LNCaP clone FGC (cell line): ENCODE measurements at places on chromosomes 3 and 15.

DNA sequence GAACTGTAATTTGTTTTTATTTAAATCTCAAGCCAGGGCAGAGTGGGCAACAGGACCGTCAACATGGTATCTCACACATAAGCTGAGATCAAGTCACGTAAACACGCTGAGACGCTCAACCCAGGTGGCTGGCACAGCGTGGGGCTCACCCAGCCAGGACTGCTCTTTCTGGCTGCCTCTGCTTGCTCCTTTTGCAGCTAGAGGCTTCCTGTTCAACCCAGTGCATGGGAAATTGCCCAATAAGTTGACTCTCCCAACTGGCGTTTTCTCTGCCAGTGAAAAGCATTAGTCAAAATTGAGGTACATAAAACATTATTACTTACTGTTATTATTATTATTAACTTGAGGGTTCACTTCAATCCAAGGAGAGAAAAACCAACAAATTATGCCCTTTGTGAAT, 398.1 kb downstream of the NR2F2 start:
- DNase-seq, result no peak

DNA sequence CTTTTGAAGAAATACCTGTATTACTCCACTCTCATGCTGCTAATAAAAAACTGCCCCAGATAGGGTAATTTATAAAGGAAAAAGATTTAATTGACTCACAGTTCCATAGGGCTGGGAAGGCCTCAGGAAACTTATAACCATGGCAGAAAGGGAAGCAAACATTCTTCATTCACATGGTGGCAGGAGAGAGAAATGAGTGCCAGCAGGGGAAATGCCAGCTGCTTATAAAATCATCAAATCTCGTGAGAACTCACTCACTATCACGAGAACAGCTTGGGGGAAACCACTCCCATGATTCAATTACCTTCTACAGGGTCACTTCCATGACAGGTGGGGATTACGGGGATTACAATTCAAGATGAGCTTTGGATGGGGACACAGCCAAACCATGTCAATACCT, 18.7 kb downstream of the MFSD1 start:
- DNase-seq, result no peak

GRCh38 chr15:26945046-26945445, 25.9 kb upstream of the GABRG3 start:
- no peak for DNase-seq

DNA sequence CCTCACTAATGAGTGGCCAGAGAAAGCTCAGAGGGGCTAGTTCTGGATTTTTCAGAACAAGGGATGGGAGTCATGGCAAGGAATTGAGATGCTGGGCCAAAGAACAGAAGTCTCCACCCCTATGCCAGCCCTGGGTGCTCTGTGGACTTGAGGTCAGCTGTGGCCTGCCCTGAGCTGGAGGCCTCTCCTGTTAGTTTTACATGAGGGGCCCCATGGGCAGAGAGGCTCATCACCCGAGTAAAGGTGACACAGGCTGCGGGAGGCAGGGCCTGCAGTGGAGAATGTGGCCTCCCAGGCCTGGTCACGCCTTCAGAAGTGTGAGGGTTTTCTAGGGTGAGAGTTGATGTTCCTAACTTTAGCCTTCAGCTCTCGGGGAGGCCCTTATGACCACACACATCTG, 44.9 kb downstream of the ABHD5 start:
- DNase-seq, result no peak

DNA sequence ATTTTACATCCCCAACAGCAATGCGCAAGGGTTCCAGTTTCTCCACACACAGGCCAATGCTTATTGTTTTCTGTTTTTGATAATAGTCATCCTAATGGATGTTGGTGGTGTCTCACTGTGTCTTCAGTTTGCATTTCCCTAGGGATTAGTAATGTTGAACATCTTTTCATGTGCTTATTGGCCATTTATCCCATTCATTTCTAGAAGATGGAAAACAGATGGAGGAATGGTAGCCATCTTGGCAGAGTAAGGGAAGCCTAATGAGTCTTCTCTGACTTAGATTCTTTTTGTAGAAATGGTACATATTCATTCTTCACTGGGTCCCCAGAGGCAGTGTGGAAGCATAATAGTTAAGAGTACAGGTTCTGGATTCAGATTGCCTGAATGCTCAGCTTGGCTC, 46.8 kb upstream of the SRGAP3 start:
- no peak for DNase-seq

DNA sequence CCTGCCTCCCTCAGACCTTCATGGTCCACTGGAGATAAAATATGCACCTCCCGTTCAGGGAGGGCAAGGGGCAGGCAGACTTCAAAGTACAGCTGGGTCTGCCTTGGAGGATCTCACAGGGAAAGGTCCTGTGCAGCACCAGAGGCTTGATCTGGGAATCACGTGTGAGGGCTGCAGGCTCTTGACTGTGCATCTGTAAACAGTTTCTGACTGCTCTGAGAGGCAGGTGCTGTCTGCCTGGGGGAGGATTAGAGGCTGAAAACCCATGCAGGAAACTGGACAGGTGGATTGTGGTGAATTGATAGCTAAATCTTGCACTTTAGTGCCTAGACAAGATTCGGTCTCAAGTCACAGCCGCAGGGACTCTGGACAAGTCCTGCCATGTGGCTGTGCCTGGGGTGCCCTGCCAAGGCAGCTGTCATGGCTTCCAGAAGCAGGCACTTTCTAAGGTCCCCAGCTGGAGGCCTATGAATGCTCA, 239.3 kb downstream of the EPHB1 start:
- no peak for DNase-seq

GRCh38 chr15:66936109-66936860, 129.1 kb upstream of the SMAD3 start:
- DNase-seq, result no peak

DNA sequence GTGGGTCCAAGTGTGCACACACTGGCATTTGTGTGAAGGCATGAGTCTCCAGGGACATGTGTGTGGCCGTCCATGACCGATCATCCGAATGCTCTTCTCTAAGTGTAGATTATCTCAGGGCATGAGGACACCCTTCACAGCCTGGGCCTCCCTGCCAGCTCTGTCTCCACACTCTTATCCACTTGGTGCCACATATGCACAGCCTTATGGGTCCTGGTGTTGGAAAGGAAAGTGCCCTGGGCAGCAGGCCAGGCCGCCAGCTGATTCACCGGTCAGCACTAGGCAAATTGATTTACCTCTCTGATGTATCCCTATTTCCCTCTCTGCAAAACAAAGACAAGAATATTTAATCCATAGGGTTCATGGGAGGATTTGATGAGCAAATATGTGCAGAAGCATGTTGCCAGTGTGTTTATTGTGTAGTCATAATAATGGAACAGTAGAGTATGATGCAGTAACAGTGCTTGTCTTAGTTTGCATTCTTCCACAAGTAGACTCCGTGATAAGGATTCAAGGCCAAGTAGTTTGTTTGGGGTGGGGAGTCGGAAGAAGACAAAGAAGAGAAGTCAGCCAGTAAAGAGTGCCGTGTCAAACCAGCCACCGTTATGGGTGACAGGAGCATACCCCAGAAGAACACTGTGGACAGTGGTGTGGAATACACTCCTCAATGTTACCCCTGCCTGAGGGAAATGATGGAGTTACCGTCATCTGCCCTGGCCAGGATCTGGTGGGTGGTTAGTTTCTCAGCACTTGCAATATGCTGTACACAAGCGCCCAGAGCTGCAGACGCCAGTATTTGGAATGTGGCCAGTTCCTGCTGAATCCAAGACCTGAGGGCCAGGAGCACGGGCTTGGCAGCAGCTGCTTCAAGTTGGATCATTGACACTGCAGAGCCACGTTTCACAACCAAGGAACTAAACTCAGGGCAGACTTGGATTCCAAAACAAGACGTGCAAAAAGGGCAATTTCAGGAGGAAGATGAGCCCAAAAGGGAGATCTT, 85.1 kb downstream of the MTHFS start:
- DNase-seq, result peak; percentile 88

GRCh38 chr3:4394048-4394447, 73.0 kb downstream of the SUMF1 start:
- no peak for DNase-seq

DNA sequence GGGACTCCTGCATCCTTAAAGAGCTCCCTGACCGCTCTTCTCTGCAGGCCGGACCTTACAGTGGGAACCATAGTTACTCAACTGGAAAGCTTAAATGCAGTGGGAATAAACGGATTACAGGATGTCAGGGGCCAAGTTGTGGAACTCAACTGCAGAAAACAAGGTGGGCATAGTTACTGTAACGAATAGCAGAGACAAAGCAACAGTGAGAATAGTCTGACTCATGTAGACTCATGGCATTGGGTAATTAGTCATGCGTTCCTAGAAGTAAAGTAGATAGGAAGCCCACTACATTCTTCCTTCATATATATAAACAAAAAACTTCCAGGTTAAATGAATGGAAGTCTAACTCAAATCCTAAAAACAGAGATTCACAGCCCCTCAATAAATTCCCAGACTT, 95.5 kb upstream of the CHRNA7 start:
- DNase-seq, result no peak

GRCh38 chr15:38153781-38154180, 98.9 kb upstream of the SPRED1 start:
- no peak for DNase-seq

- DNase-seq, result no peak
Measured at GRCh38 chr15:99969261-99969920, 236.2 kb upstream of the LYSMD4 start.

DNA sequence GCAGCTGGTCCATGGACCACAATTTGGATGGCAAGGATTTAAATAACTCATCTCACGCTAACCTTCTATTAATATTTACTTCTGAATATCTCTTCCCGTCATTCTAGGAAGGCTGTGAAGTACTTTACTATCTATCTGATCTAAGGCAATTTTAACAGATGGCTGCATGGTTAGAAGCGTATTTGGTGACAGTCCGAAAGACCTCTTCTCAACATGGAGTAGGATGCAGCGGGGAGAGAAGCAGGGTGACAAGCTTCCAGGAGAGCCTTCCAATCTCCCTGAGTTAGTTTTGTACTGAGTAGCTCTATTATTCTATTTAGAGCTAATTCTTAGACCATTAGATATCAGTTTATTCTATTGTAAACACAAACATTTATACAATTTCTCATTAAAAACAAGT, 309.4 kb downstream of the PLCL2 start:
- DNase-seq, result no peak

GRCh38 chr15:73681856-73682599, 2.2 kb upstream of the CD276 start:
- DNase-seq, result no peak

GRCh38 chr15:92520914-92521623, 127.4 kb downstream of the ST8SIA2 start:
- DNase-seq, result no peak

DNA sequence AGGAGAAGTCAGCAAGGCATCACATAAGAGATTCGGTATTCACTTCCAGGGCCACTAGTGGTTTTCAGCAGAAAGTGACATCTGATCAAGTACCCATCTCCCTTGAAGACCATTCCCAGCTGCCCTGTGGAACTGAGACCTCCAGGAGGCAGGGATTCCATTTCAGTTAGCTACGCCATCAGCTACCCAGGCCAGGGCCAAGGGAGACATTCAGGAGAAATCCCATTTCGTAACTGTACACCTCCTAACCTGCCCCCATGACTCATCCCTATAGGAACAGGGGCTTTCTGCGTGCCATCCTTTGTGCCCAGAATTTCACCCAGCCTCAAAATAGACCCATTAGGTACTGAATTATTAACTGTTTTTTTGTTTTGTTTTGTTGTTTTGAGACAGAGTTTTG, 24.7 kb downstream of the SPATA12 start:
- no peak for DNase-seq

- no peak for DNase-seq
Measured at GRCh38 chr15:57388464-57388863, 12.2 kb downstream of the CGNL1 start.

- DNase-seq, result peak; percentile 69
Measured at GRCh38 chr15:25933456-25934158, 70.5 kb upstream of the ATP10A start.

- no peak for DNase-seq
Measured at GRCh38 chr3:12192173-12192572, 33.5 kb upstream of the TIMP4 start.

GRCh38 chr15:45637552-45638033, 2.8 kb downstream of the SQOR start:
- peak; percentile 42 for DNase-seq

- DNase-seq, result no peak
Measured at GRCh38 chr3:157043771-157044170, 116.2 kb downstream of the CCNL1 start.
